GM04504 (cell line): ENCODE measurements at places on chromosomes 2 and 18.

- no peak for DNase-seq
Measured at GRCh38 chr2:200469708-200470211, 40.1 kb downstream of the KCTD18 start.

DNA sequence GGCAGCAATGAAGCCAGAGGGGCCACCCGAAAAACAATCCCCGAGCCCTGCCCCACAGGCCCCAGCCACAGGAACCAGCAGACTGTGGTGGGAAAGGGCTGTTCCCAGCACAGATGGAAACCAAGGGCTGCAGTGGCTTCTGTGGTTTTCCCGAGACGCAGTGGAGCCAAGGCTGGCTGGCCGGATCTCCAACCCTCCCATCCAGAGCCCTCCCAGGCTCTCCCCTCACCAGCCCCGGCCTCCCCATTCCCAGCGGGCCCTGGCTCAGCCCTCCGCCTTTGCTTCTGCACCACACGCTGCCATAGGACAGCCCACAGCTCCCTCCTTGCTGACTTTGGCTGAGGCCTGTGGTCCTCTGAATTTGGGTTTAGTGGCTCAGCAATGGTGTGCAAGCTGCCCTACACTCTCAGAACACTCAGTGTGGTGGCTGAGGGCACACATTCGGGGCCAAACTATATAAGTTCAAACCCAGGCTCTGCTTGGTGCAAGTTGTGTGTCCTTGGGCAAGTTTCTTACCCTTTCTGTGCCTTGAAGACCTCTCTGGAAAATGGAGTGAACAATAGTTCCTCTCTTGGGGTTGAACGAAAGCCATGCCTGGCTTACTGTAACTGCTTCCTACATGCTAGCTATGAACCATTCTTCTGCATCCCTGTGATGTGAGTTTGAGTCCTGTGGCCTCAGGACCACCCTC is 200.1 kb downstream of the SMAD7 start:
- DNase-seq = no peak

DNA sequence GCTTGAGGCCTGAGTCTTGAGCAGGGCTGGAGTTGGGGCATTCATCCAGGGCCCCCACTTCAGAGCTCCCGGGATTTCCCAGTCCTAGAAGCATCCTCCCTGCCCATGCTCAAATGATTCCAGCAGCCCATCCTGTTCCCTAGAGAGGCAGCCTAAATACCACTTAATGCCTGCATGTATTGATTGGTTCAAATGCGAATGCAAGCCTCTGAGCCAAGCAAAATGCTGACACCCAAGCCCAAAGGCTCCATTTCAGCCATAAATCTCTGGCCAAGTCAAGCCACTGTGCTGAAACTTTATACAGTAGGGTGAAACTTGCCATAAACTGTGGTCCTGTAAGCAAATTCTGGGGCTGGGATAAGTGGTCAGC is 279.8 kb downstream of the CLIP4 start:
- DNase-seq = no peak

DNA sequence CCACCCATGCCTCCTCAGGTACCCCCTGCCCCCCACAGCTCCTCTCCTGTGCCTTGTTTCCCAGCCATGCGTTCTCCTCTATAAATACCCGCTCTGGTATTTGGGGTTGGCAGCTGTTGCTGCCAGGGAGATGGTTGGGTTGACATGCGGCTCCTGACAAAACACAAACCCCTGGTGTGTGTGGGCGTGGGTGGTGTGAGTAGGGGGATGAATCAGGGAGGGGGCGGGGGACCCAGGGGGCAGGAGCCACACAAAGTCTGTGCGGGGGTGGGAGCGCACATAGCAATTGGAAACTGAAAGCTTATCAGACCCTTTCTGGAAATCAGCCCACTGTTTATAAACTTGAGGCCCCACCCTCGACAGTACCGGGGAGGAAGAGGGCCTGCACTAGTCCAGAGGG is 803 bp upstream of the DES start:
- no peak for DNase-seq

DNA sequence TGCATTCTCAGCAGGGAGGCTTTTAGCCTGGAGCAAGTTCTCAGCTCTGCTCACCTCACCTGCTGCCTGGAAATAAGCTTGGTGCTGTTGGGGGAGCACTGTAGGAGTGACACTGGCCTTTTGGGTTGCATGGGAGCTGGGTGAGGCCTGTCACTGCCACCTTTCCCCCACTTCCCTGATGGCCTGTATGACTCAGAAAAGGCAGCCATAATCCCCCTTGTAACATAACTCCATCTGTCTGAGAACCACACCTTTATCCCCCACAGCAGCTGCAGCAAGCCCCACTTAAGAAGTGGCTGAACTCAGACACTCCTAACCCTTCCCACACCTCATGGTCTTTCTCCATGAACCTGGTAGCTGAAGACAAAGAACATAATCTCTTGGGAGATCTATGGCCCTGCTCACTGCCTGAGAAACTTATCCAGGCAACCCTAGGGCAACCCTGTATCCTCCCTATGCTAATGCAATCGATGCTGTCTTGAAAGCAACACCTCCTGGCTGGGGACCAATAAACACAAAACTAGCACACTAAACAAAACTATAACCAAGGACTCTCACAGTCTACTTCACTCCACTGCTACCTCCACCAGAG is 258.9 kb upstream of the OSR1 start:
- no peak for DNase-seq

- DNase-seq = no peak
Measured at GRCh38 chr2:72895759-72896281, 8.6 kb downstream of the SPR start.

- DNase-seq = no peak
Measured at GRCh38 chr2:194735837-194736542, 921.0 kb upstream of the SLC39A10 start.
